ENCODE measurements at places on chromosomes 1 and 21.
A peak's percentile ranks its signal among the peaks of the same experiment; 100 is the strongest.

DNA sequence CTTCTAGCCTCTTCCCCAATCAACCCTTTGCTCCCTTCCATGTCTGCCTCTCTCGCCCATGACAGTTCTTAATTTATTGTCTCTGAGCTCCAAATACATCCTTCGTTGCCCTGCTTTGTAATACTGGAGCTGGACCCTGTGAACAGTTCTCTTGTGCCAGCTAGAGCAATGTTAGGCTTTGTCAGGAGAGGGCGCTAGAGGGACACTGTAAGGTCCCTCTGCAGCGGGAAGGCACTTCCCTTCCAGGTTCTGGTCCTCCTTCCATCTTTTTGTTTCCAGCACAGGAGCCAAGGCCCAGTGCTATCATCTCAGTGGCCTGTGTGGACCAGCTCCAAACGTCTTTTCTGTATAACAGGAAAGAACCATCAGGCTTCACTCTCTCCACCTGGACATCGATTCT lies 95.9 kb downstream of the PTPRU start:
- peak; percentile 36 for DNase-seq

DNA sequence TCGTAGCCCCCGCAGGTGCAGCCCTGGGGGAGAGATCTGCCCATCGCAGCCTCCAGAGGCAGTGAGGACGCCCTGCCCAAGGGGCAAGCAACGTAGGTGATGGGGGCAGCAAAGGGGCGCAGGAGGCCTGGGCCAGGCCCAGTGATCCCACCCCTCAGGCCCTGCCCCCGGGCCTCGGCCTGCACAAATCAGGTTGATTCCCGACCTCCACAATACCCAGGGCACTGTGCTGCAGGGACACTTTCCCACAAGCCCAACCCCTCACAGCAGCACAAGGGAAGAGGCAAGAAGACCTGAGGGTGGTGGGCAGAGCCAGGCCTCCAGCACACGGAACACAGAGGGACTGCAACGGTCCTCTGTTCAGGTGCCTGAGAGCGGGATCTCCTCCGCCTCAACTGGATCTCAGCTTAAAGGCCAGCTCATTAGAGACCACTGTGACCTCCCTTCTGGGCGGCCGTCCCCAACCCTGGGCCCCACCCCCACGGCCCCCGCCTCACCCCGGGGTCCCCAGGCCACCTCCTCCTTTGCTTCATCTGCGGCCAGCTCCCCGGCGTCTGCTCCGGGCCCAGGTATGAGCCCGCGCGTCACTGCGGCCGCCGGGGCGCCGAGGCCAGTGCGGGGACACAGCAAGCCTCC lies 812 bp upstream of the ARF1 start:
- DNase-seq = peak; percentile 23

DNA sequence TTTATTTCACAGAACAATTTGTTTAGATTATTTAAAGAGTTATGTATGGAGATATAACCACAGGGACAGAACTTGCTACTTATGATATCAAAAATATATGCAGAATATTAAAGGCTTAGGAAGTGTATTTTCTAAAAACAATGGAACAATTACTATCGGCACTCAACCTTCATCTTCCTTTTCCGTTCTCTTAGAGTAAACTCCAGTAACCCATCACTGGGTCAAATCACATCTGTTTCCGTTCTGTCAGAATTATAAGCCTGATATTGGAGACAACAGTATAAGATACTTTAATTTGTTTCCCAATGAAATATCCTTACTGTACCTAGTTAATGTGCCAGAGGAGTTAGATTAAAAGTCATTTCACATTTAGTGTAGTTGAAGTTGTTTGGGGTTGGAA lies 32.2 kb downstream of the DTL start:
- DNase-seq = no peak

- DNase-seq = peak; percentile 9
Measured at GRCh38 chr1:236247286-236247685, 34.5 kb downstream of the ERO1B start.

DNA sequence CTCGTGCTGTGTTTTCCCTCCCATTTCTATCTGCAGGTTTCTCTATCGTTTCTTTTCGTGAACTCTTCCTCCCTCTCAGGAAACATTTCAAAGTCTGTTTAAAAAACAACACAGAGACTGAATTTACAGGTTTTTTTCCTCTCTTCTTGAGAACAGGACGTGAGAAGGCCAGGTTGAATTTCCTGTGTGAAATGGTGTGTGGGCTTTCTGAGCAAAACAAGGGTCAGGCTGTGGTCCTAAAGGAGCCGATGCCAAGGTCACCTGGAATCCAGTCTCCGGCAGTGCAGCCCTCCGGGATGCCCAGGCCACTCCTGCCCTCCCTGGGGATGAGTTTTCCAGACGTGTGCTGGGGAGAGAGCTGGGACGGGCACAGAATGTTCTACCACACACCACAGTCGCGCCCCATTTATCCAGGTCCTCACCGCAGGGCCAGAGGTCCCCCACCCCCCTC lies 62.7 kb upstream of the RUNX3 start:
- no peak for DNase-seq

GRCh38 chr1:223748773-223749733 lies 36.7 kb downstream of the CAPN2 start:
- peak; percentile 60 for DNase-seq

DNA sequence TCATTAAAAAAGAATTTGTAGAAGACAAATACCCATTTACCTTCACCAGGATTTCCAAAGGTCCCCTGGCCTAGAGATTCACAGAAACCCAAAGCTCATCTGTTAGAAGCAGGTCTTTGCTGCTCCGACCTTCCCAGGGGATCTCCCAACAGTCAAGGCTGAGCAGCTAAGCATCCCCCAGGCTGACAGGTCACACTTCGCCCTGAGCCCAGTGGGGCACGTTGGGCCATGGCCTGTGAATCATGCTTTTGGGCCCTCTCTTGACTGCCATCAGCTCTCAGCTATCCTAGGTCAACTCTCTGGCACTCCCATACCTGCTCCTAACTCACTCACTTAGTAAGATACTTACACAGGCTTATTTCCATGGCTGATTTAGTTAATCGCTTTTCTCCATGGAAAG lies 157.7 kb downstream of the DSCAM start:
- no peak for DNase-seq

DNA sequence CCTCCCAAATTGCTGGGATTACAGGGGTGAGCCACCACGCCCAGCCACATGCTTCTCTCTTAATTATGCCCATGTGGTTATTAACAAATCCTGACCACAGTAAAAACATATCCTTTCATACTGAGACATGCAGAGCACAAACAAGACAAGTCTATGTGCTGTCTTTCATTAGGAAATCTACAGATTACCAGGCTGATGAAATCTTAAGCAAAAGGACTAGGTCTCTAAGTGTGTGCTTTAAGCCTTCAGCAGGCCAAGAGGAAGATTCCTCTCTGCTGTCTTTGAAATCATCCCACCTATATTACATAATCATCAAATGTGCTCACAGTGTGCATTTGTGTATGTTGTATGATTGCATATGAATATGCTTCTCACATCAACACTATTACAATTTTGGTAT lies 419.3 kb downstream of the KCTD3 start:
- DNase-seq = no peak

GRCh38 chr21:32994305-32994704 lies 31.4 kb upstream of the OLIG2 start:
- DNase-seq = peak; percentile 26

DNA sequence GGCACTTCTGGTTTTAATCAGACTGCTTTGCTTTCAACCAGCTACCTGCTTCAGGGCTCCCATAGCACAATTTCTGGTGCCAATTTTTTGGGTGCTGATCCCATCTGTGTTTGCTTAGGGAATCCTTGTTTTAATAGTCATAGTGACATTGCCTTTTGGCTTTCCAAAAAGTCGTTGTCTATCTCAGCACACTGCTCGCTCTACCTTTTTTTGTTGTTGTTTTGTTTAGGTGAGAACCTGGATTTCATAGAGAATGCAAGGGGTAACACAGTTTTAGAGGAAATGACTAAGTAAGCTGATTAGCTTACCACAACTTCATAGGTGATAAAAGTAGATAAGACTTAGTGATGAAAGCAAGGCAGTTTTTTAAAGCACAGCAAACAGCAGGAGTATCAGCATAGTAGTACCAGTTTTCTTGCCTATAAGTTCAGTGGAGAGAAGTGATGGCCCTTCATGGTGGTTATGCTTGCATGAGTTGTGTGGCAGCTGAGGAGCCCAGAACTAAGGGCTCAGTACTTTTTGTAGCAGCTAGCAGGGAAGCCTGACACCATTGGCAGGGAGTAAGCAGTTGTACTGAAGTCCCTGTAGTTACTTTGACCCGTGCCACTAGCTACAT lies 31.3 kb downstream of the NEK7 start:
- DNase-seq = no peak

- DNase-seq = no peak
Measured at GRCh38 chr1:170397061-170397460, 134.9 kb upstream of the GORAB start.

DNA sequence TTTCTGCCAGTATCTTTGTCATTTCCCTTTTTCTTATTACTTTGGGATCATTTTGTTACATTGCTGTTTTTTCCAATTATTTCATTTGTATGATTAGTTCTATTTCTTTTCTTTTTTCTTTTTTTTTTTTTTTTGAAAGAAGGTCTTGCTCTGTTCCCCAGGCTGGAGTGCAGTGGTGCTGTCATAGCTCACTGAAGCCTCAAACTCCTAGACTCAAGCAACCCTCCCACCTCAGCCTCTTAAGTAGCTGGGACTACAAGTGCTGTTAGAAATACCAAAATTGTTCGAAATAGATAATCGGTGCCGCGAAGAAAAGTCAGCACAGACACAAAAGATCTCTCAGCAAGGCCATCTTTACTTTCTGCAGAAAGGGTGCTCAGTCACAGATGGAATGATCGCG lies 26.6 kb upstream of the COL6A1 start:
- no peak for DNase-seq

- DNase-seq = peak; percentile 15
Measured at GRCh38 chr1:169240449-169241232, 127.0 kb downstream of the NME7 start.

- DNase-seq = peak; percentile 75
Measured at GRCh38 chr1:165116732-165117131, 239.8 kb downstream of the LMX1A start.

Measured in EH (cell line).